Activated CD8-positive, alpha-beta T cell treated with anti-CD3 and anti-CD28 coated beads, Interleukin-2, amount 10 ng/mL, durations not matched to agents 7 days and 5 days (primary cell): ENCODE measurements at places on chromosomes 5 and 9.

- no peaks in the 10 kb centered on the region for H3K4me1 ChIP-seq
- DNase-seq: no peak
- H3K36me3 ChIP-seq: no peaks in the 10 kb centered on the region
Measured at GRCh38 chr5:120239086-120239485, 225.0 kb upstream of the PRR16 start.

- H3K36me3 ChIP-seq: no peaks in the 10 kb centered on the region
- H3K27ac ChIP-seq: no peak overlapping the region
- no peak overlapping the region for H3K4me3 ChIP-seq
- H3K27me3 ChIP-seq: no peaks in the 10 kb centered on the region
- DNase-seq: no peak
- no peaks in the 10 kb centered on the region for H3K4me1 ChIP-seq
Measured at GRCh38 chr5:104915226-104915625, 1352.6 kb upstream of the NUDT12 start.

DNA sequence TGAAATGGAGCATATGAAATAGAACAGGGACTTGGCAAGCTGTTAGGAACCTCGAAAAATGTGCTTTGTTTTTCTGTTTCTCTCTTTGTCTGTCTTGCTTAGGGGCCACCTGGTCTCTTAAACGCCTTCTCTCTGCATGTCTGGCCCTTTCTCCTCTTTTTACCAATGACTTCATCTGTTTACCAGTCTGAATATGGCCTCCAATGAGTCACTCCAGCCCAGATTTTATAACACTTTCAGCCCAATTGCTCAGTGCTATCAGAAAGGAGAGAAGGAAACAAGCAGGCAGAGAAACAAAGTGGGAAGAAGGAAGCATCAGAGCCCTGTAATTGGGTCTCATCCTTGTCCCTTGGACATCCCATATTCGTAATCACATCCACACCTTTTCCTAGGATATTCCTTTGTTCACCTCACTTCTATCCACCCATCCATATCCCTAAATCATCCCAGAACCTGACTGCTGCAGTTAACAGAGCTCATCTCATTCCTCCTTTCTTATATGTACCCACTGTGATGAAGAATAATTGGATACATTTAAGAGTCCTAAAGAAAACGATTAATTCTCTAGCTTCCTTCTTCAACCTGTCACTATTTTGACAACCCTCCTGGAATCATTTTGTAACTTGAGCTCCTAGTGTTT lies 151.8 kb upstream of the GPR151 start:
- no peaks in the 10 kb centered on the region for H3K36me3 ChIP-seq
- no peak overlapping the region for H3K4me3 ChIP-seq
- H3K27ac ChIP-seq: no peak overlapping the region
- H3K27me3 ChIP-seq: peaks cover 3% of the 10 kb centered on the region
- H3K4me1 ChIP-seq: no peaks in the 10 kb centered on the region

GRCh38 chr5:663436-664342 lies 29.5 kb downstream of the TPPP start:
- no peak overlapping the region for H3K4me3 ChIP-seq
- H3K36me3 ChIP-seq: peaks cover 30% of the 10 kb centered on the region
- no peaks in the 10 kb centered on the region for H3K4me1 ChIP-seq
- no peak for DNase-seq

DNA sequence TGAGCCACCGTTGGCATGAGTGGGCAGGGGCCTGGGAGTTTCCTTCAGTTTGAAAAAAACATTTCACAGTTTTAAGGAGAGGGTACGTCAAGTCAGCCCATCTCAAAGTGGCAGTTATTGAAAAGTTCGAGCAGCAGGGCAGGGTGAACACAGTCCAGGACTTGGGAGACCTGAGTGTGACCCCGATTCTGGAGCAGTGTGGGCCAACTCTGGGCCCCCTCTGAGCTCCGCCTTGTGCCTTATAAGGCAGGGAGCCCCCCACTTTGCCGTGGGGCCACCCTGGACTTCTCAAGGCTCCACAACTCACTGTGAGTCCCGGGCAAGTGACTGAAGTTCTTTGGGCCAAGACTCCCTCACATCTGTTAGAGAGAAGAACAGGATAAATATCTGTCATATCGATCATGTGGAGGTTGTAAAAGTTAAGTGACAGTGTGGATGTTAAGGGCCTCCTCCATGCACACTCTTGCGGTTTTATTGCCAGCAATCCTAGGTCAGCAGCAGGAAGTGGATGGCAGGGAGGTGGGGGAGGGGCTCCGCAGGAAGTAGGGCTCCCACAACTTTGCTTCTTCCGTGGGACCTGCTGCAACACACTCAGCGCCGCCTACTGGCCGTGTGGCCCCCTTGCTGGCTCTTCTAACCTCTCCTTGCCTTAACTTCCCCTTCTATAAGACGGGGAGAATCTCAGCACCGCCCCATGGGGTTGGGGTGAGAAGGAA lies 38.4 kb downstream of the HRH2 start:
- H3K4me3 ChIP-seq: peak overlapping the region; percentile 49
- H3K36me3 ChIP-seq: peaks cover 37% of the 10 kb centered on the region
- H3K27ac ChIP-seq: peak overlapping the region; percentile 73
- peaks cover 50% of the 10 kb centered on the region for H3K4me1 ChIP-seq
- no peaks in the 10 kb centered on the region for H3K27me3 ChIP-seq
- peak; percentile 85 for DNase-seq

DNA sequence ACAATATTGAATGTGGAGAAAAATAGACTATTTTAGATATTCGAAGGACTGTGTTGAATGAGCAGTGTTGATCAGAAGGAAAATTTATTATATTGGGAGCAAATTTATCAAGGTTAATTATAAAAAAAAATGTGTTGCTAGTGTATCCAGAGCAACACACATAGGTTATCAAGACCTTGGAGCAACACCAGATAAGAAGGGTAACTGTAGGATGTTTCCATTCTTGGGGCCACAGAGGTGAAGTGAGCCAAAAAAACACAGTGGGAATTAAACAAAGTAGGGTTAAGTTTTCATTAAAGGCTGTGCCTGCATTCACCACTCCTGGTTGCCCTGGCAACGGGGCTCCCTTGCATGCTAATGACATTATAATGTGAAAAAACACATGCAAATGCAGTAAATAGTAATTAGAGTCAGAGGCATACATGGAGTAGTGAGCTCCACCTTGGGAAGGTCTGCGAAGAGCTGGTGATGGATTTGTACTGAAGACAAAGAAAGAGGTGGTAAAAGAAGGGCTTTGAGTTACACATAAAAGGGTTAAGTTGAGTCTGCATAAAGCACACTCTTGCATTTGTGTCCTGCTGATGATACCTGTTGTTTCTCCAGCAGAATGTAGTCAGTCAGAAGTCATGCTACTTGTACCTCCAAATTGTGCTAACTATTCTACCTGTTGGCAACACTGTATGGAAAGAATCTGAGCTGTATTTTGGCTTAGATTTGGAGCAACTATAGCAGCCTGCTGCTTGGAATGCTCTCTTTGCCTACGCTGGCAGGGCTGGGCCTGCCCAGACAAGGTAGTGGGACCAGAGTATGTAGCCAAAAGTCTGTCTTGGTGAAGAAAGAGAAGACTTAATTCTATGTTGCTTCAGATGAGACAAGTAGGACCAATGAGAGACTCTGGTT lies 59.6 kb downstream of the ATG10 start:
- H3K27ac ChIP-seq: no peak overlapping the region
- no peaks in the 10 kb centered on the region for H3K27me3 ChIP-seq
- DNase-seq: no peak
- H3K36me3 ChIP-seq: peaks cover 2% of the 10 kb centered on the region
- no peaks in the 10 kb centered on the region for H3K4me1 ChIP-seq

GRCh38 chr5:143842920-143843319 lies 31.0 kb downstream of the HMHB1 start:
- no peaks in the 10 kb centered on the region for H3K36me3 ChIP-seq
- no peak overlapping the region for H3K4me3 ChIP-seq
- H3K4me1 ChIP-seq: no peaks in the 10 kb centered on the region
- no peak overlapping the region for H3K27ac ChIP-seq
- no peak for DNase-seq

GRCh38 chr5:30811298-30811697 lies 382.2 kb upstream of the CDH6 start:
- no peak overlapping the region for H3K27ac ChIP-seq
- H3K36me3 ChIP-seq: no peaks in the 10 kb centered on the region
- H3K4me1 ChIP-seq: no peaks in the 10 kb centered on the region
- no peak for DNase-seq
- H3K27me3 ChIP-seq: no peaks in the 10 kb centered on the region

DNA sequence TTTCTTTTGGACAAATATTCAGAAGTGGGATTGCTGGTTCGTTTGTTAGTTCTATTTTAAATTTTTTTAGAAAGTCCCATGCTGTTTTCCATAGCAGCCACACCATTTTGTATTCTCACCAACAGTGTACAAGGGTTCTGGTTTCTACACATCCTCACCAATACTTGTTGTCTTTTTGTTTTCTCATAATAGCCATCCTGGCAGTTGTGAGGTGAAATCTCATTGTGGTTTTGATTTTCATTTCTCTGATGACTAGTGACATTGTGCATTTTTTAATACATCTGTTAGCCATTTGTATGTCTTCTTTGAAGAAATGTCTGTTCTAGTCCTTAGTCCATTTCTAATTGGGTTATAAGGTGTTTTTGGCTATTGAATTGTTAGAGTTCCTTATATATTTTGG lies 214.3 kb downstream of the ARRDC3 start:
- no peak overlapping the region for H3K4me3 ChIP-seq
- no peaks in the 10 kb centered on the region for H3K36me3 ChIP-seq
- peaks cover 14% of the 10 kb centered on the region for H3K4me1 ChIP-seq
- H3K27ac ChIP-seq: no peak overlapping the region

DNA sequence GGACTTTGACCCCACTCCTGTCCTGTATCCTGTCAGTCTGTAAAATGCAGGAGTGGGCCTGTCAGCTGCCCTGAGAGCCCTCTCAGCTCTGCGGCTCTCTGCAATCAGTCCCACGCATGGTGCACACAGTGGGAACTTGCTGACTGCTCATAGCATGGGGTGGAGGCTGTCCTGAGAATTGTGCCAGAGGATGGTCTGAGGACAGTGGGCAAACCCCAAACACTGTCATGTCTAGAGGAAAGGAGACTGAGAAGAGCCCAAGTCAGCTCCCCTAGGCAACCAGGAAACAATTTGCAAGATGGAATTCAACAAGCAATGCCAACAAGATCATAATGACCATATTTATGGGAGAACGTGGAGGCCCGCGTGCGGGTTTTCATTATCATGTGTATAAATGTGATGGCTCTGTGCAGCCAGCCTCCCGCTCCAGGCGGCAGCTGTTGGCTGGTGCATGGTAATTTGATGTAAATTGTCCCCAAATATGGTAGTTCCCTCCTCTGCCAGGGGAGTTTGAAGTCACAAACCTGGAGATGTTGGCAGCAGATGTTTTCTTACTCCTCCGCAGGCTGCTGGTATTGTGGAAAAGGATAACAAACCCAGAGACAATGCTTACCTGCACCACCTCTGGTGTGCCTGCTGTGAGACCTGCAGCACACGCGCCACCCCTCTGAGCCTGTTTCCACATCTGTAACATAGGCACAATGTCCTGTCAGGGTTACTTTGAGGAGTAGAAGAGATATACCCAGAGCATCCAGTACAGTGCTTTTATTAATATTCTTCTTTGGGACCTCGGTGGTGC lies 39.8 kb upstream of the ALDH1B1 start:
- no peaks in the 10 kb centered on the region for H3K4me1 ChIP-seq
- H3K4me3 ChIP-seq: no peak overlapping the region
- no peak overlapping the region for H3K27ac ChIP-seq

DNA sequence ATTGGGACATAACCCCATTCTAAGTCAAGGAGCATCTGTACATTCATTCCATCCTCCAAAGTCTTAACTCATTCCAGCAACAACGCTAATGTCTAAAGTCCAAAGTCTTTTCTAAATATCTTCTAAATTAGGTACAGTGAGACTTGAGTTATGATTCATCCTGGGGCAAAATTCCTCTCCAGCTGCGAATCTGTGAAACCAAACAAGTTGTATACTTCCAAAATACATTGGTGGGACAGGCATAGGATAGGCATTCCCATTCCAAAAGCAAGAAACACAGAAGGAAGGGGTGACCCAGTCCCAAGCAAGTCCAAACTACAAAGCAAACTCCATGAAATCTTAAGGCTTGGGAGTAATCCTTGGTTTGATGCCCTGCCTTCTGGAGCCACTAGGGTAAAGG lies 97.6 kb upstream of the FANCC start:
- no peak overlapping the region for H3K27ac ChIP-seq
- no peaks in the 10 kb centered on the region for H3K36me3 ChIP-seq
- H3K27me3 ChIP-seq: peaks cover 3% of the 10 kb centered on the region
- H3K4me1 ChIP-seq: no peaks in the 10 kb centered on the region
- H3K4me3 ChIP-seq: no peak overlapping the region

DNA sequence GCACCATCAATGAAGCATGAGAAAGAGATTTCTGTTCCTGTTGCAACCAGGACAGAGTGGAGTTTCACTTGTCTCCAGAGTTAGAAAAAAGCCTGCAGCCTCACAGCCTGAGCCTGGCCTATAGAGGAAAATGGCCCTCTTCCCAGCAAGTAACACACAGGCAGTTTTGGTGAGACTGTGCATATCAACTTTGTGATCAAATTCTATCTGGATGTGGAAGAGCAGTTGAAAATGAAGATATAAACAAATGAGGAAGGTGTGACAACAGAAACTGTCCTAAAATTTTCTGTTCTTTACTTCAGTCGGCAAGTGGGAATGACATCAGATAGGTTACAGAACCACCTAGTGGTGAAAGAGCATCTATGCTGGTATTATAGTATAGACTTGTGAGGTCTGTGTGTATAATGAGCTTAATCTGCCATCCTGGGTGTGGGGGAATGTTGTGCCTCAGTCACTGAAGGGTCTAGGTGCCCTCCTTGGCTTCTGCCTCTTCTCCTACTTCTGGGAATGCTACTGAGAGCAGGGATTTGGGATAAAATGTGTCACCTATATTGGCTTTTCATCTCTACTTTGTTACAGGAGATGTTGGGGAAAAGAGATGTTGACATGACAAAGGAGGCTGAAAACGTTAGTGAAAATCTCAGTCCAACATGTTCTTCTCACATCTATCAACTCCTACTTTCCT lies 28.2 kb downstream of the YIPF5 start:
- no peaks in the 10 kb centered on the region for H3K36me3 ChIP-seq
- no peak overlapping the region for H3K27ac ChIP-seq
- no peak overlapping the region for H3K4me3 ChIP-seq
- no peak for DNase-seq
- peaks cover 15% of the 10 kb centered on the region for H3K27me3 ChIP-seq

GRCh38 chr9:18626046-18626698 lies 152.2 kb downstream of the ADAMTSL1 start:
- H3K4me1 ChIP-seq: no peaks in the 10 kb centered on the region
- no peaks in the 10 kb centered on the region for H3K27me3 ChIP-seq
- H3K36me3 ChIP-seq: no peaks in the 10 kb centered on the region
- no peak overlapping the region for H3K4me3 ChIP-seq

GRCh38 chr5:165477546-165477945 lies 1972.1 kb downstream of the MAT2B start:
- no peaks in the 10 kb centered on the region for H3K4me1 ChIP-seq
- H3K4me3 ChIP-seq: no peak overlapping the region
- DNase-seq: no peak
- no peaks in the 10 kb centered on the region for H3K36me3 ChIP-seq
